Stimulated activated effector memory CD8-positive, alpha-beta T cell treated with anti-CD3 and anti-CD28 coated beads, Interleukin-12 subunit alpha, Interleukin-12 subunit beta, amount 100 ng/mL, for 72 hours (primary cell): ENCODE measurements at places on chromosomes 1 and 21.

DNA sequence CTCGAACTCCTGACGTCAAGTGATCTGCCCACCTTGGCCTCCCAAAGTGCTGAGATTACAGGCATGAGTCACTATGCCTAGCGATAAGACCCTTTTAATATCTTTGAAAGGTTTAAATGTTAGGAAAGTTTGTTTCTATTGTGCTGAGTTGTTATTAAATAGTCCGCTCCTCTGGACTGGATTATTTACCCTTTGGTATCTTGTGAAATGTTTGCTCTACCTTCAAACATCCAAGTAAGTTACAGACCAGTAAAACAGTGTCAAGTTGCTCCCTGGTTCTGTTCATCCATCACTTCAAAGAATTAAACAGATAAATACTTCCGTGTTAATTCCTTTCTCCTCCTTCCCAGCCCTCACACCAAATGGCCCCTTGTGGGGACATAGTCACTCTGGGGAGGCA, 44.8 kb downstream of the CASQ2 start:
- DNase-seq = no peak

GRCh38 chr1:2381741-2382620, 9.4 kb downstream of the MORN1 start:
- DNase-seq = peak; percentile 87

- DNase-seq = no peak
These were observed 15.2 kb upstream of the YRDC start for GRCh38 chr1:37822906-37823815.

GRCh38 chr1:245898581-245898980, 608.5 kb downstream of the SMYD3 start:
- no peak for DNase-seq

DNA sequence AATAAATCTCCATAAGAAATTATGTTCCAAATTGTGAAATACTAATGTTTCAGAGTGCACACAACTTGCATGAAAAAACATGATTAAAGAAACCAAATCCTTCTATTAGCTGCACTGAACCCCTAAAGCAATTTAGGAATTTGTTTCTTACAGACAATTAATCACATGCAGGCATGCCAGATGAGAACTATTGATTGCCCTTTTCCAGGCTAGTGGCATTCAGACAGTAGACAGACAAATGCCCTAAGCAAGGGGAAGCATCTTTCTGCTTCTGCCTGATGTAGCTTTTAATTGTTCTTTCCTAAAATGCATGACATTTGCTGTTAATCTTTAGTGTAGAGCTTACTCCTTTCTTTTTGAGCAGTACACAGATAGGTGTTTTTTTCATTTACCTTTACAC, 229.5 kb downstream of the DPYD start:
- no peak for DNase-seq

- no peak for DNase-seq
These were observed 8.3 kb upstream of the CYP4B1 start for GRCh38 chr1:46790446-46791101.

- no peak for DNase-seq
These were observed 18.8 kb downstream of the EIF2D start for GRCh38 chr1:206593351-206593925.

DNA sequence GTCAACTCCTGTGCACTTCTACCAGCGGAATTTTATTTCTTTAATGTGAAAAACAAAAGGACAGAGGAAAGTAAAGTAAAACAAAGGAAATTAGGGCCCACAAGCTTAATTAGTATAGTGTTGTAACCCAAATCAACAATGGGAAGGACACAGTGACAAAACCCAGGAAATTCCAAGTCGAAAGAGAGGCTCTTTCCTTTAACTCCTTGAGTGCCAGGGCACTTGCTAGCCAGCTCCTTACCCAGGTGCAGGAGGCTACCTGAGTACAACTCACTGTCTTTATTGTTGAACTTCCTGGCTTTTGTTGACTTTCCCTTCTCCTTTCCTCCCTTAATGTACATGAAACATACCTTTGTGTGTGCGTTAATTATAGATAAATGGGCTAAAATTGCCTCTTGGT, 55.0 kb downstream of the PEX14 start:
- DNase-seq = no peak

DNA sequence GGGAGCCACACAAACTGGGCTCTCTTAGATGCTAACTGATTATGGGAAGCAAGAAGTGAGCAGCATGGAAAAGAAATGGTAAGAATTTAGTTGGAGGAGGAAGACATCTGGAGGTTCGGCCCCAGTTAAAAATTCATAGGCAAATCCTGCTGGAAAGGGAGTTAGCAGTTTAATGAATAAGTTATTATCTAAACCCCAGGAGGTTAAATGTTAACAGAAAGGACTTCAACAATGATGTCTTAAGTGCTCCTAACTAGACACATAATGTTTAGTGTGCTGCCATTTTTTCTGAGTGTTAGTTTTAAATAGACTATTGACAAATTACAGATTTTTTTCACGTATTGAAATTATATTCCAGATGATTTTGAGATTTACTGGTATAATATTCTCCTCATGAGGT, 1265.3 kb upstream of the ADGRL2 start:
- no peak for DNase-seq

DNA sequence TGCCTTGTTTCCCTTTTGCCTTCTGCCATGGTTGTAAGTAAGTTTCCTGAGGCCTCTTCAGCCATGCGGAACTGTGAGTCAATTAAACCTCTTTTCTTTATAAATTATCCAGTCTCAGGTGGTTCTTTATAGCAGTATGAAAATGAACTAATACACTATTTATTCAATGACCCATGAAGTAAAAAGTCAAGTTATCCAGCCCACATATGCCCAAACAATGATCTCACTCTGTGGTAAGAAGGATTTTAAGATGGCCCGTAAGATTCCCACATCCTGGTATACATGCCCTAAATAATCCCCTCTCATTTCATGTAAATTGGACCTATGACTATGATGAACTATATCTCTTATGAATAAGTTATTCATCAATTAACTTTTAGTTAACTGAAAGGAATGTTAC, 1008.3 kb upstream of the B3GALT2 start:
- no peak for DNase-seq

DNA sequence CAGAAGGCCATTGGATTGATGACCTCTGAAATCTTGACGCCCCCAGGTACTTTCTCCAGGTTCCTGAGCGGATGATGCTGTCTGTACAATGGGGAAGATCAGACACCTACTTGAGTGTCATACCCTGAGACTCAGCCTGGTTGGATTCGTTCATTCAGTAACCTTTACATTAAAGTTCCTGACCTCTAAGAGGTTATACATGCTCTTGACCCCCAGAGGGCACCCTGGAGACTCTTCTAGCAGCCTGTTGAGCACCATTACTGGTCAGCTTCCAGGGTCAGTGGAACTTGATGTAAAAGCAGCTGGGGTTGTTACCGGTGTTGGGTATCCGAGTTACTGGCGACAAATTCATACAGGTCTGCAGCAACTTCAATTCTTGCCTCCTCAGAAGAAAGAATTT, 114.3 kb upstream of the ZNF678 start:
- peak; percentile 54 for DNase-seq

DNA sequence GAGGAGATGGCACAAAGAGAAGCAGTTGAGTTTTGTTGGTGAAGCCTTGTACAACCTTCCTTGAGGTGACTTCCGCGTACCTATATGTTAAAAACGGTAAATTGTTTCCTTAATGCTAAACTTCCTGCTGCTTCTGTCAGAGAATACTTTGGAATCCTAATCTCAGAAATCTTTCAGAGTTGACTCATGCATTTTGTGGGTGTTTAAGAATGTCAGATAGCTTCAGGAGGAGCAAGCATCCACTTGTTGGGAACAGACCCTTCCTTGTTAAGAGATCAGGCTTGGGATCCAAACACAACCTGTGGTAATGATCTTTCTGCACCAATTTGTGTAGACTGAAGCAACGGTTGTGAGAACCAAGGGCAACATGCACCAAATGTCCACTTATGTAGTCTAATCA, 29.5 kb downstream of the AK4 start:
- DNase-seq = no peak

GRCh38 chr1:62288224-62288623, 31.0 kb downstream of the KANK4 start:
- DNase-seq = no peak

DNA sequence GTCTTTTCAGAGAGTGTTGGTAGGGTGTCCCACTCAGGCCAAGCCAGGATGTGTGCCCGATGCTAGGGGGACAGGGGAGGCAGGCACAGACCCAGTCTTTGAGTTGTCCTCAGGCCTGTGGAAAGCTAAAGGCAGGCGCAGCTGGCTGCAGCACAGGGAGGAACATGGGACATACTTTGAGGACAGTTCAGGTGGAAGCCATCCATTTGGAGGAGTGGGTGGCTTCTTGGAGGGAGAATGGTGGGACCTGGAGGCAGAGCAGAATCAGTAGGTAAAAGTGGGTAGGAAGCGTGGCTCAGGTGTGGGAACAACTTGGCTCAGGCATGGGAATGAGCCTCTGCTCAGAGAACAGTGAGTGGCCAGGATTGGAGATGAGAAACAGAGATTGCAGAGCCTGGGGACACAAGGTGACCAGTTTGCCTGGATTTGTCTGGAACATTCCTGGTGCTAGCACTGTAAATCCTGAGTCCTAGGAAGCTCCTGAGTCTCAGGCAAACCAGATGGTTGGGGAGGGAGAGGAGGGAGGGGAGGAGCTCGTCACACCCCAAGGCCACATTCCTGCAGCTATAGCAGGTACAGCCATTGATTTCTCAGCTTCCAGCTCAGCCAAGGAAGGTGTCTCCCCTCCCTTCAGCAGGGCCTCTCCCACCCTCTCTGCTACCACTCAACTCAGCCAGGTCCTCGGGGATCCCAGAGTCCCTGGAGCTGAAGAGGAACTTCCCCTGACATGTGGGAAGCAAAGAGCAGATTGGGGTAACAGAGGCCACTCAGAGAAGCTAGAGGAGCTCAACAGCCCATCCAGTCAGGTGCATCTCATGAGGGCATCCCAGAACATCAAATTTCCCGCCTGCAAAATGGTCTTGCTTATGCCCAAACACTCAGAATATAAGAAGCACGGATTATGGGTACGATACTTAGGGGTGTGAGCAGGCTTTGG, 65.2 kb upstream of the TINAGL1 start:
- no peak for DNase-seq

DNA sequence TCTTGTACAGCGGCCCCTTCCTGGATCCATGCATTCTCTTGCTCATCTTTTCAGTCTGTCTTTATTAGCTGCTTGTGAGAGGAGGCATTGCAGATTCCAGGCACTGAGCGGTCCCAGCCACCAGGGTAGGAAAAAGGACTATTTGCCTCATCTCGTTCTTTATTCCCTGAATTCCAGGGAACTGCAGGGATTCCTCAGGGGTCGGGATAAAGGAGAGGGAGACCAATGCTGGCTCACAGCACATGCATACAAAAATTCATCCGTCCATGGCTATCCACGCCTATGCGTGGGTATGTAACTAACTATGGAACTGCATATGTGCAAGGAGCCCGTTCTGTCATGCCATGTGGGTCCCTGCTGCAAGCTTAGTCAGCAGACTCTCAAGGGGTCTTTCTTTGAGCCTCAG, 879 bp upstream of the PLPPR5 start:
- DNase-seq = no peak

GRCh38 chr1:187517546-187517945, 688.8 kb downstream of the PLA2G4A start:
- DNase-seq = no peak

DNA sequence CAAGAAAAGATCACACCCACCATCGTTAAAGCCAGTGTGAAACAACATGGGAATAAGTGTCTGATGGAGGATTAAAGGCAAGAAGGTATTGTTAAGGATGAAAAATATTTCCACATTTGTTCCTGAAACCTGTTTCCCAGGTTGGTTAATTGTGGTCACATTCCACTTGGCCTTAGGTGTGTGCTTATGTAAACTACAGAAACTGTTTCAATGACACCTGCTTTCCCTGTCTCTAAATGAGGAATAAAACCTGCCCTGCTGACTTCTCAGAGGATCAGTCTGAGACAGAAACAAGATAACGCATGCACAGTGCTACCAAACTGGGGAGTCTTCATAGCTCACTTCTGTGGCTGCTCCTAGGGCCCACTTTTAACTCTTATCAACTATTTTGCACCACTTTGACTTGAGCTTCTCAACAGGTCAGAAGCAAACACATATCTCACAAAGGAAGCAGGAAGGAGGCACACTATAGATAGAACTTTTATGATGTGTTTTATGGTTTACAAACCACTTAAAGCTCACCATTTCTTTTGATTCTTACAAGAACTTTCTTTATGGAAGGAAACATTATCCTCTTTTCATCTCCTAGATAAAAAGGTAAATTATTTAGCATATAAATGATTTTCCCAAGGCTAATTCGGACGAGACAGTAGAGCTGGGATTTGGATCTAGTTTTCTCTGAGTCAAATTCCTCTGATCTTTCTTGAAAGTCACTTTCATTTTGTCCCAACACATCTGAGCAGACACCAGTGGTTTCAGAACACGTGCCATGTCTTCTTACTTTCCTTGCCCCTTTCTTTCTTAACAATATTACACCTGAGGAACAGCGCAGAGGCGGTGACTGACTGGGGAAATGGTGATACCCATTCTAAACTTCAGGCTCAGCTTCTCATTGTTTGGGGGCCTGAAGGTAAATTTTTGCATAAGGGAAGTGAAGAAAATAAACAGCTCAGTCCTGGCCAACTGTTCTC, 33.4 kb downstream of the CYP2J2 start:
- no peak for DNase-seq

DNA sequence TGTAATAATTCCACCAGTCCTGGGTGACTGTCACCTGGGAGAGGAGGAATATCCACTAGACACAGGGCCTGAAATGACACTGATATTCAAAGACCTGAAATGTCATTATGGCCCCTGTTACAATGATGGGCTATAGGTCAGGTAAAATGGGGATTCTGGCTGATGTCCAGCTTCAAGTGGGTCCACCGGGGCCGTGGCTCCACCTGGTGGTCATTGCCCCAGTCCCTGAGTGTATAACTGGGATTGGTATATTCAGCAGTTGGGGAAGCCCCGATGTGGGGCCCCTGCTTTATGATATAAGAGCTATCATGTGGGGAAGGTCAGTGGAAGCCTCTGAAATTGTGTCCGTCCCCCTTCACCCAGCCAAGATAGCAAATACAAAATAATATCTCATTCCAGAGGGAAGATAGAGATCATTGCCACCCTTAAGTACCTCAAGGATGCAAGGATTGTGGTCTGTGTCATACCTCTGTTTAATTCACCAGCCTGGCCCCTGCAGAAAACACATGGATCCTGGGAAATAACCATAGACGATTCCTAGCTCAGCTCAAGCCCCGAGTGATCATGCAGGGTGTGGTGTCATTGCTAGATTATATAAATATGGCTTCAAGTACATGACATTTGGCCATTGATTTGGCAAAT, 19.4 kb downstream of the PLEKHO1 start:
- peak; percentile 45 for DNase-seq

GRCh38 chr21:33949516-33950430, 34.2 kb upstream of the ATP5PO start:
- DNase-seq = peak; percentile 85

DNA sequence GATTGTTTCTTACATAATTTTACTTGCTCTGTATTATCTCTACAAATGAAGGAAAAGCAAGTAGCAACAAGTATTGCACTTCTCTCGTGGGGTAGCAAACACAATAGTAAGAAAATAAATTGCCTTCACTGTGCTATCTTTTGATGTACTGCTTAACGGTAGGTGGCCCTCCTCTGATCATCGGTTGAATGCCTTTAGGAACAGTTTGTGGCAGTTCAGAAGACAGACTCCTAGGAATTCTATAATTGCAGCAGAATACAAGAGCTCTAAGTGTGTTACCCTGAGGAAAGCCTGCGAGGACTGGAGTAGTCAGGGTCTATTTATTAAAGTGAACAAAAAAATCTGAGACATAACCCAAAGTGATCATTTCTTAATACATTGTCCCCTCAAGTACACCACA, 1135.9 kb downstream of the KCNT2 start:
- DNase-seq = no peak

- DNase-seq = no peak
These were observed 160.9 kb upstream of the UBE2U start for GRCh38 chr1:64042331-64043100.

- DNase-seq = no peak
These were observed 122.0 kb upstream of the ADGRL2 start for GRCh38 chr1:81678779-81679178.
